ENCODE measurements at places on chromosomes 3 and 15.

DNA sequence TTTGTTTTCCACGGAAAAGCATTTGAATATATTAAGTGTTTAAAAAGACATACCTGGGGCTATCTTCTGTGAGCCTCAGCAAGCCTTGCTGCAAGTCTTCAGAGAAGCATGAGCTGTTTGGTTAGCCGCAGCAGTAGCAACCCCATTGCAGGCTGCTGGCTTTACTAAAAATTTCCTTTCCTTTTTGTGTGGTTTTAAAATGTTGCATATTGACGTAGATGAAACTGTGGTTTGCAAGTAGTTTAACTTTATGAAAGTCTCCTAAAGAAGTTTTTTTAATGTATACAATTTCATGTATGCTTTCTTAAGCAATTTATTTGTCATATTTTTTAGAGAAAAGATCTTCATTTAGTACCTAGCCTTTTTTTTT is at the start of gene GPR171:
Gene GPR171, minus strand, starts transcription at position 166 of the 370 bp plus-strand sequence. CDS start 3,830 bp downstream, outside the sequence.
- DNase-seq, result no peak

DNA sequence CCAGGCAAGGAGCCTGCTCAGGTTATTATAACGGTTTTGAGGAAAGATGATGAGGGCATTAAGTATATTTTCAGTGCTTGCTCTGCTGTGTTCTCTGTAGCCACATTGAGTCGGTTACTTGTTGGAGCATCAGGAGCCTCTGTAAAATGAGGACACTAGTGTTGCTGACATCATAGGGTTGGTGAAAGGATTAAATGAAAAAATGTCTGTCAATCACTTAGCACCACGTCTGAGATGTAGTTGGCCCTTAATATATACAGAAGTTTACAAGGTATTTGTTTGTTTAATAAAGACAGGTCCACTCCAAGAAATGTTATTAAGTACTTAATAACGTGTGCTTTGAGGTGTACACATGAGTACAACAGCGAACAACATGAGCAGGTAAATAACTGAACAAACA is 735 bp upstream of the SLC25A26 start:
- no peak for DNase-seq

- DNase-seq, result no peak
Observed at GRCh38 chr3:78868570-78868969, 899.2 kb downstream of the ROBO1 start.

GRCh38 chr3:127749787-127750225 is 72.5 kb downstream of the MGLL start:
- no peak for DNase-seq

DNA sequence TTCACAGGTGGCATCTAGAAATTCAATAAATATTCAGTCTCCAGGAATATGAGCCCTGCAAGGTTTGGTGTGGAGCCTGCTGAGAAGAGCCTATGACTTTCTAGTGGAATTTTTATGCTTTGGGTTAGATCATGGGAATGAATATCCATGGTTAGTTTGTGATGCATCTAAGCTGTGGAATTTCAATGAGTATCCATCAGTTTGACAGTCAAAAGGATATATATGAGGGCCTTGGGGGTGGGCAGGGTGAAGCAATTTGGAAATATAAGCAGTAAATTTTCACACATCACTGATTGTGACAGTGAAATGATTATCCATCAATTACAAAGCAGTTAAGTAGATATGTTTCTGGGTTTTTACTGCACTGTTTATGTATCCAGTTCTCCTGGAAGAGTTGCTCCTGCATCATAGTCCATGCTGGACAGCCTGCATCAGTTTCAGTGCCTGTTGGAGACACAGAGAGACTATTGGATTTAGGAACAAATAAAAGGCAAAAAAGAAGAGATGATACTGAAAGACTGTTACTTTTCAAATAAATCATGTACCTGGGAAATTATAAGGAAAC is 530.8 kb downstream of the MFSD1 start:
- no peak for DNase-seq

GRCh38 chr3:120661106-120661905 is 20.7 kb downstream of the HGD start:
- no peak for DNase-seq

DNA sequence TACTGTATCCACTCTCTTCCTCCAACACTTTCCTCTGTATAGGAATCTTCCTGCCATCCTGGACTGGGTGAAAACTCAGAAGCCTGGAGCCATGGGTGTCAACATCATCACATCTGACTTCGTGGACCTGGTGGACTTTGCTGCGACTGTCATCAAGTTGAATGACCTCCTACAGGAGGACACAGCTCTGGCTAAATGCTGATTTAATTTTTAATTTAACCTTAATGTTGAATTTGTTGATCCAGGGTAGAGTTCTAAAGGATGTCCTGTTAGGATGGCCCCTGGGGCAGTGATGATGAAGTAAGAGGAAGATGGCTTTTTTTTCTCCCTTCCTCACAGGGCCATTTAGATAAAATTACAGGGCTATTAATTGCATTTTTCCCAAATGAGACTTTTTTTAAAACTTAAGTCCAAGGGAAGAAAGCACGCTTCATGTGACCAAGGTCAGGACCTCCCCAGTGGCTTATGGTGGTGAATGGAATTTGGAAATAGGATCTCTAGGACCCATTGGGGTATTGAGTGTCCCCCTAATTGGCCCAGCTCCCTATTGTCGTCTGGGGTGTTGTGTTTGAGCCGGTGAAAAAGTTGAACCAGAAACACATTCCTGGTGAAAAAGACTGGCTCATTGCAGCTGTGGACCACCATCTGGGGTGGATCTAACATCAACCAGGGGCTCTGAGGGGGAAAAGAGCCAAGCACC is 125.7 kb upstream of the ZBED2 start:
- no peak for DNase-seq

- no peak for DNase-seq
Observed at GRCh38 chr3:23916152-23916885, 471 bp downstream of the NKIRAS1 start.

DNA sequence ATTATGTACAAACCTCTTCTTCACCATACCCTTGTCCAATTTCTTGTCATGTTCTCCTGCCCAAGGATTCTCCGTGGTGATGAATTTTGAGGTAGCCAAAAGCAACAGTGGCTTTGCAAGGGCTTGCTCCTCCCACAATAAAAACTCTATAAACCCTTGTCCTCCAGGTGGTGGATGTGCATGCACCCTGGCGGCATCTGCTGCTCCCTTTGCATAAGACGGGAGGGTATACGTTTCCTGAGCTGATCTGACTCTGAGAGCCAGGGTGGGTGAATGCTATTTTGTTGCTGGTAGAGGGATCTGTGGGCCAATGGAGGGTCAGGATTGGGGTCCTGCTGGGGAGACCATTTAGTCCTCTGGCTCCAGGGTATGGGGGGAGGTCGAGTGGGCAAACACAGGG is 5.4 kb downstream of the DNAH1 start:
- no peak for DNase-seq

- no peak for DNase-seq
Observed at GRCh38 chr3:79015854-79016253, 751.9 kb downstream of the ROBO1 start.

- DNase-seq, result no peak
Observed at GRCh38 chr15:29645841-29646240, 176.4 kb downstream of the TJP1 start.

DNA sequence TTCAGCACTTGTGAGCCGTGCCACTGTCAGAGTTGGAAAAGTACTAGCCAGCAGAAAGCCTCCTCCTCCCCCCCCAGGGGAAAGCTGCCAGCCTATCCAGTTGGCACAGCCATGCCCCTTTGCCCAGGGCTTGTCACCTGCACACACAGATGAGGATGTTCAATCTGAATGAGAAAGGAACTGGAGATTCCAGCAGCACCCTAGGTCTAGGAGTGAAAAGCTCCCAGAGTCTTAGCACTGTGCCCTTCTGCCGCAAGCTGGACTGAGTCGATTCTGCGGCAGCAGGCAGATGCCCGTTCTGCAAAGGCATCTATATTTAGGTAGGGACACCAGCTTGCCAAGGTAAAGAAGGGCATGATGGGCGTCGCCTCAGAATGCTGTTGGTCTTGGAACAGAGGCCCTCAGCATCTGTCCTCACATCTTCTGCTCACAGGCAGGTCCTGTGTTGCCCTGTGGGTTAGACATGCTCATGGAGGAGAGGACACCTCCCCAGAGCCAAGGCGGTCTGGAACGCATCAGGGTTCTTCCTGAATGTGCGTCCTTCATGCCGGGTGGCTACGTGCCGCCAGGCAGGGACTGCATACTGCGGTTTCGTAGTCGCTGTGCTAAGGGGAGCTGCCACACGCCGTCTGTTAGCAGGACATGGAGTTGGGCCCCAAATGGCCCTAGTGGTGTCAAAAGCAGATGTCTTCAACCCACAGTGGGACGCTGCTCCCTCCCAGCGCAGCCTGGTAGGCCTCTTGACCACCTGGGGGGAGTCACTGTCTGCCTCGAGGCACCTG is 109.5 kb downstream of the VGLL4 start:
- no peak for DNase-seq

DNA sequence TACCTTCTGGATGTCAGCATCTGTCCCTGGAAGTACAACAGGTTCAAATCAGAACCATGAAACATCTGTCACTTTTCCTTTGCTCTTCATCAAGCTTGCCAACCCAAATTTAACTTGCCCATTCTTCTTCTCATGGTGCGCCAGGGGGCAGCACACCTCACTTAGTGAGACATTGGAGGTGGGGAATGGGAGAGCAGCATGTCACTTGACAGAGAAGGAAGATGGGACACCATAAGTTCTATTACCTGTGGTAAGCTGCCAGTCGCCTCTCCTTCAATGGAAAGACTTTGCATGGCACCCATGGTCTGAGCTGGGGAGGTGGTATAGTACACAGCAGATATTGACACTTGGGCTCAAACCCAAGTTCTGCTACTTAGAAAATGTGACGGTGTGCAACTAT is 2.9 kb downstream of the SCN5A start:
- DNase-seq, result no peak

DNA sequence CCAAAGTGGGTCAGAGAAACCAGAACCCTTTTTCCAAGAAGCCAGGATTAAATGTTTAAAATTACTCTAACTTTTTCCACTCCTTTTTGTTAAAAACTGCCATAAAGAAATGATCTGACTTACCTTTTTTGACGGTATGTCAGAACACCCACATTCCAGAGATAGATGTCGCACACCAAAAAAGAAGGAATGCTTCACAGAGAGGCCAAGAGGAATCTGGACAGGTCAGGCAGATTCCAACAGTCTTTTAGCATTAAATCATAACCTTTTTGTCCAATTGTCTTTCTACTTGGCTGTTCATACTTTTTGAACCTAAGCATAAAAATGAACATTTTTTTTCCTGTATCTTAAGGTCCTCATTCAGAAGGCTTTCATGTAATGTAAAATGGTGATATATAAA is 846.9 kb downstream of the NSUN3 start:
- no peak for DNase-seq

- DNase-seq, result no peak
Observed at GRCh38 chr15:58257776-58258325, 119.7 kb downstream of the AQP9 start.

DNA sequence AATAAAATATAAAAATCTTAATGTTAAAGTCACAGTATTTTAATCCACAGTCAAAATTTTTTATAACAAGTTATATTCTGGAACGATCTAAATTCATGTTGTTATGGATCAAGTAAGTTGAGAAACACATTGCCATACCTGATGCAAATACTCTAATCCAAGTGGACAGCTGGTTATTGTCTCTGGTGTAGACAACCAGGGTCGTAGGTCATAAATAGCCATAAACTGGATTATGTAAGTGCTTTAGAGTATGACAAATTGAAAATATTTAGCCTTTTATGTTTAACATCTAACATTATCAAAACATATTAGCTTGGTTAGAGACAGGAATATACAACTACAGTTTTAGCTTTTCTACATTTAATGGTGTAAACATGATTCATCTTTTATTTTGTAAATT is 53.0 kb downstream of the PLSCR2 start:
- DNase-seq, result no peak

DNA sequence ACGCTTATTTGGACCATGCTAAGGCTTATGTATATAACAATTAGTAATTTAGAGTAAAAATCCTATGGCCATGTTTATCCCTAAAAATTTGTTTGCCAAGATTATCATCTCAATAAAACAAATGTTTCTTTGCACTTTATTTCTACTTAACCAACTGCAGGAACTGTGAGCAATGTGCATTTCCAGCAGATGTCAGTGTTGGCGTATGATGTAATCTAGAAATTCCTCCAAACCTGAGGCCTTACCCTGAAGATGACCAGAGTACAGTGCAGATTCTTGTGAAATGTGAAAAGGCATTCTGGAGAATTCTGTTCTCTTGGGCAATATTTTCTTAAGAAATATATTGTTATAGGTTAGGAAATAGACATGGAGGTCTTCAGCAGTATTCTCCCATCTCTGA is 205.9 kb downstream of the MBNL1 start:
- DNase-seq, result peak; percentile 41

DNA sequence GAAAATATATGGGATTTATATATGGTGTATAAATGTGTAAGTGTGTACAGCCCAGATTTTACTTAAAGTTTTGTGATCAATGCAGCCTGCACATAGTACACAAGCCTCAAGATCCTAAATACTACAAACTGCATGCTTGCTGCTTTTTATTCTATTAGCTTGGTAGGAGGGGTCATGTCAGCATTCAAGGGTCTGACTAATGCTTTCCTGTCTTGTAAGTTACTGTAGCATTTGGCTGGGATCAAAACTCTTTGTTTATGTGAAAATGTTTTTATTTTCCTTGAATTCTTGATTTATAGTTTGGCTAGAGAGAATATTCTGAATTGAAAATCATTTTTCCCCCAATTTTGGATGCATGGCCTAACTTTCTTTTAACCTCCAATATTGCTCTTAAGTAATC is 370.9 kb downstream of the NSUN3 start:
- no peak for DNase-seq

DNA sequence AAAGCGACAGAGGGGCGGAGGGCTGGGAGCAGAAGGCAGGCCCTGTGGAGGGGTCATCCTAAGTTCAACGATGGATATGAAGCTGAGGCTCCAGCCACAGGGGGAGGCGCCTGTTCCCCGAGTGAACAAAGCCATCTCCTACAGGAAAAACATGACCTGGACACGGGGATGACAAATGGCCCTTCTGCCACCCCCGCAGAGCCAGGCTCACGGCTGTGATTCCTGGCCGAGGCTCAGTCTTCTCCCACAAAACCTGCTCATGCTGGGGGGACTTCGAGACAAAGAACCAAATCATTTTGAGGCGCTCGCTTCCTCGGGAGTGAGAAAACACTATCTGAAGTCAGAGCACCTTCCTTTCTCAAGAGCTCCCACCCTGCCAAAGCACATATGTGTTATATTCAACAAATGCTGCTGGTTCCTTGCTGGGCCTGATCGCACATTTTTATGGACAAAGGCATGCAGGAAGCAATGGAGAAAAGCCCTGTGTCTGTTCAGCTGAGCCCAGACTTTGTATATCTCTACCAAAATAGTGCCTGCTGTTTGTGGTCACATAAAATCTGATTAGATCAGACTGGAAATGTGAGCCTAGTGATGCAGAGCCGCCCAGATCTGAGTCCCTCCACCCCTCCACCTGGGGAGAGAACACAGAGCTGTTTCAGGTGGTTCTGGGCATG is 5.6 kb downstream of the RBP1 start:
- DNase-seq, result no peak

Data from HTR-8/SVneo (cell line).